ENCODE measurements at places on chromosomes 16 and 17.

DNA sequence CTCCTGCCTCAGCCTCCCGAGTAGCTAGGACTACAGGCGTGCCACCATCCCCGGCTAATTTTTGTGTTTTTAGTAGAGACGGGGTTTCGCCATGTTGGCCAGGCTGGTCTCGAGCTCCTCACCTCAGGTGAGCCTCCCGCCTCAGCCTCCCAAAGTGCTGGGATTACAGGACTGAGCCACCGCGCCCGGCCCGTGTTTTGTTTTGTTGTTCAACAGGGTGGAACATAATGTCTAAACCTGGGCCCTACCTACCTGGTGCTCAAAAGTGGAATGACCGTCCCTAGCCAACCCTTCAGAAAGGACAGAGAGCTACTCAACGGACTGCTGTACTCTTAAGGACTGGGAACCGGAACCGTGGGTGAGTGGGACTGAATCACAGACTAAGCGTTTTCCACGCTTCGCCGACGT, 772 bp upstream of the KIF22 start:
- H3K27ac ChIP-seq, result peak overlapping the region; percentile 82
- no peaks in the 10 kb centered on the region for H3K36me3 ChIP-seq
- peaks cover 22% of the 10 kb centered on the region for H3K4me1 ChIP-seq
- peak overlapping the region; percentile 79 for H3K4me3 ChIP-seq

DNA sequence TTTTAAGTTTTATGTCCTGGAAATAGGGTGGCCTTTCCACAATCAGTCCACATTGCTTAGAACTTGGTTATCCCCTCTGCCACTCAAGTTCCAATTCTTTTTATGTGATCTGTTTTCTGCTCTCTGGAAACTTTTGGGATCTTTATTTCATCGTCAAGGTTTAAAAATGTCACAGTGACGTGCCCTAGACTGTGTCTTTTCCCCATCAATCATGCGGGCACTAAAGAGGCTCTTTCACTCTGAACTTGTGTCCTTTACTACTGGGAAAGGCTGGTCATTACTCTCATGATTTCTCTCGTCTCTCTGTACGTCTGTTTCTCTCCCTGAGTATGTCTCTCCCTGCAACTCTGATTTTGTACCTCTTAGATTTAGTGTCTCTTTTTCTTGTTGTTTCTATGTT, 189.8 kb upstream of the AXIN2 start:
- DNase-seq, result no peak
- H3K27me3 ChIP-seq, result no peaks in the 10 kb centered on the region
- H3K4me3 ChIP-seq, result no peak overlapping the region

GRCh38 chr17:4150096-4150495, 7.1 kb downstream of the CYB5D2 start:
- no peak overlapping the region for H3K4me3 ChIP-seq
- DNase-seq, result no peak
- H3K27ac ChIP-seq, result no peak overlapping the region
- H3K4me1 ChIP-seq, result no peaks in the 10 kb centered on the region

DNA sequence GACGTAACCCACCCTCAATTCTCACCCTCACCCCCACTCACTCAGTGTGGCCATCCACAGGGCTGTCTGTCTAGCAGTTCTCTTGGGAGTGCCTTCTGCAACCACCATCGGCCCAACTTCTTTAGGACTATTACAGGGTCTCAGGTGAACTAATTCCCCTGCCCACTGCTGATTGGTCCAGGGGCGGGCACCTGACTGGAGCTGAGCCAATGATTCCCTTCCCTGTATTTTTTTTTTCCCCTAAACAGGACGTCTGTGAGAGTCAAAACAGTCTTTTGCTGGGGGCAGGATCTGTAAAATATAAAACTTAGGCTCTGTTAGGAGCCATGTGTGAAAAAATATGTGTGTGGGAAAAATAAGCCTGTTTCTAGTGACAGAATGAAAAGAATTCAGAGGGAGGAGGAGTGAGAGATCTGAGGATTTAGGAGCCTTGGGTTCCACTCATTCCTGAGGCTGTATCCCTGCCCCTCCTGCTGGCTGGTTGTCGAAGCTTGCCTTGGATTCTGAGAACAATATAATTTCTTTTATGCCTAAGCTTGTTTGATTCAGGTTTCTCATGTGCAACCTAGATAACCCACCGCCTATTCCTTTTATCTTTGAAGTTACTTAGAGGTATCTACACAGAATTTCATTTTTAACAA, 115.0 kb downstream of the SPACA3 start:
- H3K4me3 ChIP-seq, result no peak overlapping the region
- DNase-seq, result no peak
- H3K4me1 ChIP-seq, result no peaks in the 10 kb centered on the region

GRCh38 chr17:74862108-74862901, 2.6 kb upstream of the GRIN2C start:
- H3K4me1 ChIP-seq, result peaks cover 26% of the 10 kb centered on the region
- H3K27ac ChIP-seq, result no peak overlapping the region
- DNase-seq, result no peak
- H3K4me3 ChIP-seq, result peak overlapping the region; percentile 60

GRCh38 chr16:13621639-13622038, 298.3 kb upstream of the ERCC4 start:
- H3K27me3 ChIP-seq, result no peaks in the 10 kb centered on the region
- no peaks in the 10 kb centered on the region for H3K4me1 ChIP-seq
- H3K4me3 ChIP-seq, result no peak overlapping the region
- H3K36me3 ChIP-seq, result no peaks in the 10 kb centered on the region

All from thoracic aorta (tissue), 2 donors.